ENCODE measurements at places on chromosomes 3 and 15. TPM values are rescaled to one million over a fixed set of nuclear protein-coding genes. Genes with fewer than 3 reads are reported as not detected.

- H3K36me3 ChIP-seq = peaks cover 31% of the 10 kb centered on the region
- H3K4me1 ChIP-seq = no peaks in the 10 kb centered on the region
- H3K27ac ChIP-seq = no peak overlapping the region
- no peak overlapping the region for H3K4me3 ChIP-seq
- H3K27me3 ChIP-seq = no peaks in the 10 kb centered on the region
- no peak for DNase-seq
Observed at GRCh38 chr15:64761156-64761555, 14.2 kb downstream of the RBPMS2 start.

DNA sequence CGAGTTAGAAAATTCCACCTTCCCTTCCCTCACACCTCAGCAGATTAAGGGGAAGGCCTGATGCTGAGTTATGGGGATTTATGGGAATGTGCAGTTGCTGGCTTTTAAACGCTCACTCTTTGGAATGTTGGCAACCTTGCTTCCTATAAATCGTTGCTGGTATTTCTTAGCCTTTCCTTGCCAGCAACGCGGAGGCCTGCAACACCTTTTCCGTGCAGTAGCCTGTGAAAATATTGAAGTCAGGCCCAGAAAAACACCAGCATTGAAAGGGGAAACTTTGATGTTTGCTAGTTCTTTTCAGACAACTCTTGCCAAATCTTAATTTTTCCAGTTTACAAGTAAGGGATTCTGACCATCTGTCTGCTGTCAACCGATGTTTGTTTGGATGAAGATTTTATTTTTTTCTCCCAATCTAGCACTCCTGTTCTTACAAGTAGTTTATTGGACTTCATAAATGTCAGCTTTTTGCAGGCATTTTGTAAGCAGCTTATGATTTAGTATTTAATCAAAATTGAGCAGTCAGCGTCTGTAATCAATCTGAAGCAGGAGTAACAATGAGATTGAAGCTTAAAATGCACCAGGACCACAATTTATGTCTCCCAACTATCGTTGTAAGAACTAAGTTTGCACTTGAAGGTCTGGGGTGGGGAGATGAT lies 251.0 kb downstream of the RPLP1 start:
- no peaks in the 10 kb centered on the region for H3K27me3 ChIP-seq
- no peak overlapping the region for H3K4me3 ChIP-seq
- DNase-seq = no peak
- H3K4me1 ChIP-seq = no peaks in the 10 kb centered on the region
- no peak overlapping the region for H3K27ac ChIP-seq
- H3K36me3 ChIP-seq = no peaks in the 10 kb centered on the region

GRCh38 chr15:89775815-89776214 lies 317 bp upstream of the MESP2 start:
- H3K27ac ChIP-seq = no peak overlapping the region
- no peaks in the 10 kb centered on the region for H3K36me3 ChIP-seq
- no peaks in the 10 kb centered on the region for H3K4me1 ChIP-seq
- no peak overlapping the region for H3K4me3 ChIP-seq

- no peaks in the 10 kb centered on the region for H3K36me3 ChIP-seq
- no peak overlapping the region for H3K27ac ChIP-seq
- no peaks in the 10 kb centered on the region for H3K4me1 ChIP-seq
- H3K4me3 ChIP-seq = no peak overlapping the region
- no peaks in the 10 kb centered on the region for H3K27me3 ChIP-seq
- DNase-seq = no peak
Observed at GRCh38 chr15:76802411-76802810, 102.7 kb downstream of the SCAPER start.

DNA sequence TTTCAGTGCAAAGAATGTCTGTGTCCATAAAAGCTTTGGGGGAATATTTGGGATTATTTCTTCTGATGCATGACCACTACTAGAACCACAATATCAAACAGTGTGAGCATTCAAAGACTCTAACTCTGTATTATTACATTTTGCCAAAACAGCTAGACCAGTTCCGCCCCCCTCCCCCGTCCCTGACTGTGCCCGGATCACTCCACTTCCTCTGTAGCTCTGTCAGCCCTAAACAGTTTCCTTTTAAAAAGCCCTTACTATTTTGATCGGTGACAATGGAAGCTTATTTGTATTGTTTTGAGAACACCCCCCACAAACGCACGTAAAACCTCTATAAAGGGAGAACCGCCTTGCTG lies 36.6 kb upstream of the EPHB3 start:
- peaks cover 34% of the 10 kb centered on the region for H3K27me3 ChIP-seq
- no peak overlapping the region for H3K27ac ChIP-seq
- H3K4me1 ChIP-seq = no peaks in the 10 kb centered on the region
- no peaks in the 10 kb centered on the region for H3K36me3 ChIP-seq

DNA sequence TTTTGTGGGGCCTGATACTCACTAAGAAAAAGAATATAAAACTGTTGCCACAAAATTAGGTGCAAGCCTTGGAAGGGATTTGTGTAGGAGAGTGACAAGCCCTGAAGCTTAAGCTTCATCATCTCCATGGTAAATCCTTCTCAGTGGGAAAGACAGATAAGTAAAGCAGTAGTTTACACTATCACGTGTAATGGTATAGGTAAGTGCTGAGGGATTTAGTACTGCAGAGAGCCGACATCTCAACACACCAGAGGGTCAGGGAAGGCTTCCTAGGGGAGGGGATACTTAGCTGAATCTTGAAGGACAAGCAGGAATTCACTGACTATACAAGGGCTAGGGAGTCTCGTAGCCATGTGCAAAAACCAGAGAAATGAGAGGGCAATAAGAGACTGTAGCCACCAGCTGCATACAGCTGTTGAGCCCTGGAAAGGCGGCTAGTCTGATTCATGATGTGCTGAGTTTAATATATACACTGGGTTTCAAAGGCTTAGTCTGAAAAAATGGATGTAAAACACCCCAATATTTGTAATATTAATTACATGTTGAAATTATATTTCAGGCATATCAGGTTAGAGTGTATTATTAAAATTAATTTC lies 11.1 kb downstream of the SLC24A1 start:
- no peak overlapping the region for H3K27ac ChIP-seq
- no peak overlapping the region for H3K4me3 ChIP-seq
- DNase-seq = no peak
- H3K27me3 ChIP-seq = peaks cover 7% of the 10 kb centered on the region
- H3K4me1 ChIP-seq = peaks cover 4% of the 10 kb centered on the region
- no peaks in the 10 kb centered on the region for H3K36me3 ChIP-seq

GRCh38 chr3:79005084-79005483 lies 762.7 kb downstream of the ROBO1 start:
- no peak overlapping the region for H3K4me3 ChIP-seq
- H3K27ac ChIP-seq = no peak overlapping the region
- peaks cover 24% of the 10 kb centered on the region for H3K27me3 ChIP-seq

- peak overlapping the region; percentile 13 for H3K4me3 ChIP-seq
- H3K36me3 ChIP-seq = peaks cover 33% of the 10 kb centered on the region
- DNase-seq = no peak
- H3K4me1 ChIP-seq = no peaks in the 10 kb centered on the region
Observed at GRCh38 chr15:89150762-89151664, 62.8 kb downstream of the ABHD2 start.

DNA sequence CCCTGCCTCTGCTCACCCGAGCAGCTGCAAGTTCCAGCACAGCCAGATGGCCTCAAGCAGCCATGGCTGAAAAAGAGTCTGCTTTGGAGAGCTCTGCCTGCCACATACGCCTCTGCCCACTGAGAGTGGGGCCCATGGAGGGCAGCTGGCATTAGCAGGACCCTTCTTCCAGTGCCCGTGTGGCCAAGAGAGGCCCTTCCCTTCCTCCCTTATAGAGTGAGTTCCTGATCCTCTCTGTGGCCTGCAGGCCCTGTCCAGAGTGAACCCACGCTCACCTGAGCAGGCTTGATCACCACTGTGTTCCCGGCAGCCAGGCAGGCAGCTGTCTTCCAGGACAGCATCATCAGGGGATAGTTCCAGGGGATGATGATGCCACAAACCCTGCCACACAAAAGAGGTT lies 41.4 kb upstream of the SLC41A3 start:
- no peak for DNase-seq
- no peak overlapping the region for H3K4me3 ChIP-seq
- no peaks in the 10 kb centered on the region for H3K27me3 ChIP-seq
- H3K4me1 ChIP-seq = no peaks in the 10 kb centered on the region
- no peaks in the 10 kb centered on the region for H3K36me3 ChIP-seq

- H3K4me3 ChIP-seq = no peak overlapping the region
- H3K36me3 ChIP-seq = no peaks in the 10 kb centered on the region
- no peaks in the 10 kb centered on the region for H3K4me1 ChIP-seq
- H3K27me3 ChIP-seq = no peaks in the 10 kb centered on the region
- no peak overlapping the region for H3K27ac ChIP-seq
Observed at GRCh38 chr3:29410220-29410619, 129.3 kb downstream of the RBMS3 start.

GRCh38 chr3:14539742-14540491 lies at the start of gene GRIP2:
TSS of gene GRIP2 (minus strand) at chr3:14540342. CDS start at chr3:14540308, 34 bp downstream.
- no peak within 1 kb of the TSS for H3K4me3 ChIP-seq
- no peak within 1 kb of the TSS for H3K27ac ChIP-seq
- H3K27me3 ChIP-seq = no peaks in the 10 kb centered on the region
- H3K4me1 ChIP-seq = no peaks in the 10 kb centered on the region
- no peaks in the 10 kb centered on the region for H3K36me3 ChIP-seq
- no peak for DNase-seq

DNA sequence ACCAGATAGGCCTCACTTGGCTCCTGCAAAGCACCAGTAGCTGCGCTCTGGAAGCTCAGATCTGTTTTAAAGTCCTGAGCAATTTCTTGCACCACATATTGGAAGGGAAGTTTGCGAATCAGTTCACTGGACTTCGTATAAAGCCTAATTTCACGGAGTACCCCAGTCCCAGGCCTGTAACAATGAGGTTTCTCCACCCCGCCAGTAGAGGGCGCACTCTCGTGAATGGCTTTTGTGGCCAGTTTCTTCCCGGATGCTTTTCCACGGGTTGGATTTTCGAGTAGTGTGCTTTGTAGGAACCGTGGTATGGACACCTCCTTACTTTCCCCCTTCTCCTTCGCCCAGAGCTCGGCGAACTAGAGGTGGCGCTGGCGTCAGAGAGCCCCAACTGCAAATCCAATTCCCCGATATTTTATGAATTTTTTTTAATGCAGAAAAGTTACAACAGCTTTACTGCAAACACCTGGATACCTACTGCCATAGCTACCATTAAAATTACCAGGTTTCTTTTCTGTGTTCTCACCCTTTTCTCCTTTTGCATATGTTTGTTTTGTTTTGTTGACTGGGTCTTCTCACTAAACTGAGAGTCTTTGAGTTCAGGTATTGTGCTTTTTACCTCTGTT lies 13.3 kb downstream of the RARB start:
- H3K36me3 ChIP-seq = no peaks in the 10 kb centered on the region
- peak; percentile 68 for DNase-seq
- H3K4me1 ChIP-seq = peaks cover 16% of the 10 kb centered on the region
- H3K27me3 ChIP-seq = no peaks in the 10 kb centered on the region

DNA sequence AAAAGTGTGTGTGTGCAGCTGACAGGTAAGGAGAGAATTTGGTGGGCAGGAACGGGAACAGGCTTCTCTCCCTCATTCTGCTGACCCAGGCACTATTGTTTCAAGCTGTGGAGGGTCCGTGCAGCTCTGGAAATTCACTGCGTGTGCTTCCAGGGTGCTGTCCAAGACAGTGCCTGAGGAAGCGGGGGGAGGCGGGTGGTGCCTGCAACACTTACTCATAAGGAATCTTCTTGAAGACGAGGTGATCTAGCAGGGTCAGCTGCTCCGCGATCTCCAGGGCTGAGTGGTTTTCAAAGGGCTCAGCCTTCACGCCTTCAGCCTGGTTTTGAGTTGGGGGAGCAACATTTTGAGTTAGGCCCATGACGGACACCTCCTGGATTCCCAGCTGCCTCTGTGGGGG lies 46.6 kb upstream of the CTSH start:
- no peak overlapping the region for H3K4me3 ChIP-seq
- H3K27ac ChIP-seq = no peak overlapping the region
- no peaks in the 10 kb centered on the region for H3K36me3 ChIP-seq

DNA sequence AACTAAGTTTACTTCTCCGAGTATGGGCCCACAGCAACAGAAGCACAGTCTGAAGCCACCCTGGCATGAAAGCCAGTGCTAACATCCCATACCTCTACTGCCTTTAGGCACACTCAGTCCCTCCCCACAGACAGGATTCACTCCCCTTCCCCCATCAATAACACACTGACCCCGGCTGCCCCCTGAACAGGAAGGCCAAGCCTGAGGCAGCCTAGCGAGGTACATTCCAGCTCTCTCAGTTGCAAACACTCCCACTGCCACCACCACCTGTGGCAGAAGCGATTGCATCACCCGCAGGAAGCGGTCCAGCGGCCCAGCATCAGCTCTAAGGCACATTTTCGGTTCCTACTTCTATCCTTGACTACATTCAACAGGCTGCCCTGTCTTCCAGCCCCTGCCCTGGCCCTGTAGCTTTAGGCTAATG lies 7.0 kb upstream of the BMF start:
- H3K27me3 ChIP-seq = no peaks in the 10 kb centered on the region
- H3K27ac ChIP-seq = no peak overlapping the region
- peak; percentile 79 for DNase-seq
- no peaks in the 10 kb centered on the region for H3K4me1 ChIP-seq

DNA sequence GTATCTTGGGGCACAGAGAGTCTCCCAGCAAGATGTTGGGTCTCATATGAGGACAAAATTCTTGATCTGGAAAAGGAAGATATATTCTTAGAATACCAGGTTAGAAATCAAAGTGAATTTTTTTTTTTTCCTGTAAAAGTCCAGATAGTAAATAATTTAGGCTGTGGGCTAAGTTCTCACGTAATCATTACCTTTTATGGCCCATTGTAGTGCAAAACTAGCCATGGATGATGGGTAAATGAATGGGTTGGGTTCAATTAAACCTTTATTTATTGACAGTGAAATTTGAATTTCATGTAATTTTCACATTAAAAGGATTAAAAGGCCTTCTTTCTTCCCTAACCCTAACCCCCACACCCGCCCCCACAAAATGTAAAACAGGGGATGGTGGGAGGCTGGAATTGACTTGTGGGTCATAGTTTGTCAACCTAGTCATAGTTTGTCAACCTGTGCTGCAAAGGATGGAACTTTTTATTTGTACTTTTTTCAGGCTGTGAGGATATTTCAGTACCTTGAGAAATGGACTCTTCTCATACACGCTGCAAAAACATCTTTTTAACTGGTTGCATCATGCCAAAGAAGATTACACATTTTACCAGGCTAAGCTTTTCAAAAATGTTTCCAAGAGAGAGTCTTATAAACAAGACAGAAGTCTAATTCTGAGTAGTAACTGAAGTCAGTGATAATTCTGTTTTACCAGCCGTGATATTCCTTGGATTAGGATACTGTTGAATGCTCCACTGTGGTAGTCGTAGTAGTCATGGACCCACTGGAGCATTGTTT lies 138.8 kb downstream of the AKAP13 start:
- H3K4me1 ChIP-seq = peaks cover 9% of the 10 kb centered on the region
- H3K27me3 ChIP-seq = no peaks in the 10 kb centered on the region
- H3K27ac ChIP-seq = no peak overlapping the region
- peaks cover 46% of the 10 kb centered on the region for H3K36me3 ChIP-seq
- no peak for DNase-seq

Gene ROPN1
- total RNA-seq = not detected

Gene OTOL1
- not detected for total RNA-seq

Gene CLEC3B
- total RNA-seq = not detected

Gene LSAMP
- 6.4 TPM for total RNA-seq

Gene KBTBD13
- total RNA-seq = not detected
